Activated T-cell treated with anti-CD3 and anti-CD28 coated beads for 24 hours (primary cell): ENCODE measurements at places on chromosomes 7 and 10.

DNA sequence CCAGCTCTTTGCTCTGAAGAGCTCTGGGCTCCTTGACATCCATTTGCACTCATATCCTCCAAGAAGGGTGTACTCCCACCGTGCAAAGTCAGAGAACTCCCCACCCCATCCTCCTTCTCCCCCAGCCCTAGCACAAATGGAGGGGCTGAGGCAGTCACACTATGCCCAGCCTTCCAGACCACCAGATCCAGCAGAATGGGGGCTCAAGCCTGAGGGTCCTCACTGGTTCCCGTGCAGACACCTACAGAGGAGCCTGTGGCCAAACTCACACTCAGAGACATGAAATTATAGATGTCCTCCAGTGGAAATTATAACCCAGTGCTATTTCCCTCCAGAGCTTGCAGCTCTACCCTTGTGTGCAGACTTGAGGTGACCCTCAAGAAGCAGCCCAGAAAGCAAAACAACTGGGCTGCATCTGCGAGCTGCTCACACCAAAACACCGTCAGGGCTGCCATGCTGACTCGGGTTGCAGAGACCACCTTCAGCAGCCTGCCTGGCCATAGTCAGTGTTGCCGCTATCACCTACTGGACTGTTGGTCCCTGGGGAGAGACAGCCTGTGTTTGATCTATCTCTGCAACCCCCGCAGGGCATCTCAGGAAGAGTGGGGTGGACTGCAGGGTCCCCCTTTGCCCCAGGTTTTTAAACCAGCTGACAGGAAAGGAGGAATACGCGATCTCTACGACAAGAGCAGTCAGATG lies 7.4 kb downstream of the ZNF488 start:
- DNase-seq, result no peak

GRCh38 chr7:76303202-76304147 lies 1.0 kb downstream of the HSPB1 start:
- DNase-seq, result peak; percentile 66

GRCh38 chr7:78130446-78131215 lies 332.1 kb downstream of the PHTF2 start:
- DNase-seq, result no peak

GRCh38 chr10:78577712-78578111 lies 491.1 kb upstream of the ZMIZ1 start:
- no peak for DNase-seq
